DMS 273 treated with DMSO at 0.1 percent for 48 hours (cell line): ENCODE measurements at places on chromosomes 6 and 20.

DNA sequence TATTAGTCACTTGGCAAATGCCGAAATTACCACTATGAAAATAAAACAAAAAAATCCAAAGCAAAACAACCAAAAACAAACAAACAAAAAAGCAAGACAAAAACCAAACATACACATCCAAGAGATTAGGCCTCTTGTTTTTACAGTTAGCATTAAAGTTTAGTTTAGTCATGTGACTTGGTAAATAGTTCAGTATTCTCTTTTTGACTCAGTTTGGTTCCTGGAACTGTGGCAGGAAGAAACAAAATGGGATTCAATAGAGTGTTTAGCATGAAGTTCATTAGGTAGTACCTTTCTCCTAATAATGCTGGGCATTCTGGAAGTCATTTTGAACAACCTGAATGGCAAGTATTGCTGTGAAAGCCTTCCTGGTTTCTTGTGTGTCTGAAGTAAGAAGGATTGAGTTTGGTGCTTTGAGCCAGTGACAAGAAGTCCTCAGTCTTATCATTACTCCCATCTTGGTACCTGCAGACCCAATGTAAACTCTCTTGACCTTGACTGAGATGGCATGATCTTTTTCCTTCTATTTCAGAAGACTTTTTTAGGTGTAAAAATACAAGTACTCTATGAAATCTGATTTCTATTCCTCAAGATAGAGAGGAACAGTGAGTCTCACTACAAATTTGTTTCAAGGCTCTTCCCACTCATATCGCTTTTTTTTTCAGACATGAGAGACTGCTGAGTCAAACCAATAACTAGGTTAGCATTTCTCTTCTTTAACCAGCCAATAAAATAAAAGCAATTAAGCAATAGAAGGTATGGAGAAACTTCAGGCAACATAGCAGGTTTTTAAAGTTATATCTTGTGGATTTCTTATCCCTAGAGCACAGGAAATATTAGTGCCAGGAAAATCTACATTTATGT lies 223.6 kb upstream of the PREP start:
- DNase-seq: no peak

DNA sequence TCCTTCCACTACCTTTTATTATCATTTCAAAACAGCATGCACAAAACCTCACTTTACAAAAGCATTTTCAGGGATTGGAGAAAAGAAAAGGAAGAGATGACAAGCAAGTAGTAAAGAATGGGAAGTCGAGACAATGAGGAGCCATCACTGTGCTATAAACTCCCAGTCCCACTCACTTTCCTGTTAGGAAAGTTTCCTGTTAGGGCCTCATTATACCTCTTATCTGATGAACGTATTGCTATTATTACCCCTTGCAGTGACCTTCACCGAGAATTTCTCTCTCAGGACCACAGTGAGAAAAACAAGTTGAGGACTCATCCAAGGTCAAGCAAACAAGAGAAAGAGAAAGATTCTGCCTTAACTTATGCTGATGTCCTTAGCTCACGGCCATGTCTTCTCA lies 28.8 kb downstream of the LAMP5 start:
- no peak for DNase-seq

DNA sequence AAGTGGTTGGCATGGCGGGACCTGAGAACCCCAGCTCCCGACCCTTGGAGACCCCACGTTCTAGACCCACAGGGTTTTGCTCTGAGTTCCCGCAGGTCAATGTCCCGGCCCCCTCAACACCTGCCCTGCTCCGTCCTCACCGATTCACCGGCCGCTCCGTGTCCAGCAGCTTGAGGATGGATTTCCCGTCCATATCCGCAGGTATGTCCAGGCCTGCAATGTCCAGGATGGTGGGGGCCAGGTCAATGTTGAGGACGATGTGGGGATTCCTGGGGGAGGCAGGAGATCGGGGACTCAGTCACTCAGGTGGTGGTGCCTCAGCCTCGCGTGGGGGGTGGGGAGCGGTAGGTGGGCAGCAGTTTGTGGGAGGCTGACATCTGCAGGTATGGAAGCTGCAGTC lies 106.7 kb downstream of the SULF2 start:
- DNase-seq: no peak

DNA sequence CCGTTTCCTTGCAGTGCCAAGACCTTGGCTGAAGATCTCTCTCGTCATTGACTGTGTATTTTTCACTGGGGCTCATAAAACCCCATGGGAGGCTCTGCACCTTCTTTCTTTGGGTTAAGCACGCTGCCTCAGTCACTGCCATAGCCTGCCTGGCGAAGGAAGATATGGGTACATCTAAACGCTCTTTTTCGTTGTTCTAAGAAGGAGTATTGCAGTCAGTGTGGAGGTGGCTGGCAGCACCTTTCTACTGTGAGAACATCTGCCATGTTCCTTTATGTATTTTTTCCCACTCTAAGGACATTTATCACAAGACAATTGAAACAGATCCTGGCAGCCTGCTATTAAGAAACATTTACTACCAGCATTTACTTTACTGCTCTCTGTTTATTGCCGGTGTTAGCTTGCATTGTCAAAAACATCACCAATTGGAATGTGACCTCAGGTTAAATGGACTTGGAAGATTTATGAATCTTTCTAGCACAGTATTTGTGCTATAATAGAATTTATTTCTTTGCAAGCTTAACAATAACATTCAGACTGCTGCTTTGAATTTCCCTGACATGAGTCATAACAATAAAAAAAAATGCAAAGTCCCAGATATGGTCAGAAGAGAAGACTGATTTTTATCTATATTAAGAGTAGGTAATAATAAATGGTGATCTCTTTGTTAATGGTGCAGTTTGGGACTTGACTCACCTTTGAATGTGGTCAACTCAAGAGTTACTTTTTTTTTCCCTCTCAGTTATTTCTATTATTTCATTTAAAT lies 62.2 kb upstream of the CLDN20 start:
- DNase-seq: no peak

DNA sequence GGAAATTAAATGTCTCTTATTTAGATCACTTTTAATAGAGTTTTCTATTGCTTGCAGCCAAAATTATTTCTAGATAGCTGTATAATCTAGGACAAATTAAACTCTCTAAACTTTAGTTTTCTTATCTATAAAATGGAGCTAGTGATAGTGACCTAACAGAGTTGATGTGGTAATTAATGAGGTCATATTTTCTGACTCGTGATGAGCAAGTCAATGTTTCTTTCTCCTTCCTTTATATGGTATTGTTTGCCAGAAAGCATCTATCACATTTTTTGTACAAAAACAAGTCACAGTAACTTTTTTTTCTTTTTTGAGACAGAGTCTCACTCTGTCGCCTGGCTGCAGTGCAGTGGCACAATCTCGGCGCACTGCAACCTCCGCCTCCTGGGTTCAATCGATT lies 267.7 kb downstream of the FARS2 start:
- DNase-seq: no peak

DNA sequence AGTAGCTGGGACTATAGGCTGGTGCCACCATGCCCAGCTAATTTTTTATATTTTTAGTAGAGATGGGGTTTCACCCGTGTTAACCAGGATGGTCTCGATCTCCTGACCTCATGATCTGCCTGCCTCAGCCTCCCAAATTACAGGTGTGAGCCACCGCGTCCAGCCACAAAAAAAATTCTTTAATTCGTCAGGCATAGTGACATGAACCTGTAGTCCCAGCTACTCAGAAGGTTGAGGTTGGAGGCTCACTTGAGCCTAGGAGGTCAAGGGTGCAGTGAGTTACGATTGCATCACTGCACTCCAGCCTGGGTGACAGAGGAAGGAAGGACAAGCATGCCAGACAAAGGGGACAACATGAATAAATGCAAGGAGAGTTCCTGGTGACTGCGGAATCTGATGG lies 19.5 kb upstream of the ASXL1 start:
- no peak for DNase-seq

DNA sequence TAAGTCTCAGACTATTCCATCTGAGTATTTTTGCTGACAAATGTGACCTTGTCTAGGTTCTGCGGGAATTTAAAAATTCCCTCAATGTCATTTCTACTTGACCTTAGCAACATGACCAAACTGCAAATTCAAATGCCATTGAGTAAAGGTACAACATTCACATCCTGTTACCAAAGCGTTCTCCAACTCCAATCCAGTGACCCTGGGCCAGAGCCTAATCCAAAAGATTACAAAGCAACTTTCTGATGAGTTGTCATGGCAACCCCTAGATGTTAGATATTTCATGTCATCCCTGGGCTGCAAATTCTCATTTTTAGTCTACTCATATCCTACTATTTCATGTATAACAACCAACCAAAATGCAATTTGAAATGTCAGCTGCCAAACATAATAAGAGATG lies 65.3 kb downstream of the BACH2 start:
- DNase-seq: no peak

DNA sequence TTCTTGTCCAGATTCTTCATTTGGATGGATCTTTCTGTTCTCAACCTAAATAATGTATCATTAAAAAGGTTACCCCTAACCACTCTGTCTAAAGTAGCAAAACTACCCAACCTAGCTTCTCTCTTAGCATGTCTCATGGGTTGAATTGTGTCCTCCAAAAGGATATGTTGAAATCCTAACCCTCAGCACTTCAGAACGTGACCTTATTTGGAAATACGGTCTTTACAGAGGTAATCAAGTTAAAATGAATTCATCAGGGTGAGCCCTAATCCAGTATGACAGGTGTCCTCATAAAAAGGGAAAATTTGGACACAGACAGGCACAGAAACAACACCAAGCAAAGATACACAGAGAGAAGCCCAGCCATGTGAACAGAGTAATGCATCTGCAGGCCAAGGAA lies 6.1 kb upstream of the FRK start:
- DNase-seq: no peak

DNA sequence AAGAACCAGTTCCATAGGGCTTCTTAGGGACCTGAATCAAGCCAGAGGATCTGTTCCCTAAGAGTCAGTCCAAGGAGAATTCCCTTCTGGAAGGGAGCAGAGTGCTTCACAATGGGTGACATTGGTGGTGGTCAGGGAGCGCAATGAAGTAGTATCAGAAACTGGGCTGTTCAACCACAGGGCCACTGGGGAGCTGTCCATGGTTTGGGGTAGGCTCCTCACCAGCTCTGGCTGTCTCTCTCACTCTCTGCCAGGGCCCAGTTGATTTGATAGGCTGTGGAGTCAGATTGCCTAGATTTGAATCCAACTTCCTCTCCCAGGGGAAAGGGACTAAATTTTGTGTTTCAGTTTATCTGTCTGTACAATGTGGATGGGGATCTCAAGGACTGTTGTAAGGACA lies 36.7 kb upstream of the CHD6 start:
- DNase-seq: no peak

GRCh38 chr6:80792151-80792550 lies 685.7 kb downstream of the BCKDHB start:
- DNase-seq: no peak

GRCh38 chr6:119020597-119021561 lies 57.6 kb downstream of the FAM184A start:
- no peak for DNase-seq

DNA sequence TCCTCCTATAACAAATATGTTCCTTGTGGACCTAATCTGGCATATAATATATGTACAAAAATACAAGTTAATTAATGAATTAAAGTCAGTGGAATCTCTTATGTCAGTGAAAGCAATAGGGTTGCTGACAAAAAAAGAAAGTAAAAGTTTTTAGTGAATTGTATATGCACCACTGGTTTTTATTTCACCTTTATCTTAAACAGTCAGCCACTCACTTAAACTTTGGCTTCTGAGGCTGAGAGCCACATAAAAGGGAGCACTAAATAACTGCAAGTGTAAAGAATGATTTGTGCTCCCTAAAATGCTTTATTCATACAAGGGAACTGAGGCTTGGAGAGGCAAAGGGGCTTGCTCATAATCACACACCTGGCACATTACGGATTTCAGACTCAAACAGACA lies 9.9 kb upstream of the F13A1 start:
- DNase-seq: no peak

- no peak for DNase-seq
These were observed 115.1 kb downstream of the JAG1 start for GRCh38 chr20:10558635-10559187.

DNA sequence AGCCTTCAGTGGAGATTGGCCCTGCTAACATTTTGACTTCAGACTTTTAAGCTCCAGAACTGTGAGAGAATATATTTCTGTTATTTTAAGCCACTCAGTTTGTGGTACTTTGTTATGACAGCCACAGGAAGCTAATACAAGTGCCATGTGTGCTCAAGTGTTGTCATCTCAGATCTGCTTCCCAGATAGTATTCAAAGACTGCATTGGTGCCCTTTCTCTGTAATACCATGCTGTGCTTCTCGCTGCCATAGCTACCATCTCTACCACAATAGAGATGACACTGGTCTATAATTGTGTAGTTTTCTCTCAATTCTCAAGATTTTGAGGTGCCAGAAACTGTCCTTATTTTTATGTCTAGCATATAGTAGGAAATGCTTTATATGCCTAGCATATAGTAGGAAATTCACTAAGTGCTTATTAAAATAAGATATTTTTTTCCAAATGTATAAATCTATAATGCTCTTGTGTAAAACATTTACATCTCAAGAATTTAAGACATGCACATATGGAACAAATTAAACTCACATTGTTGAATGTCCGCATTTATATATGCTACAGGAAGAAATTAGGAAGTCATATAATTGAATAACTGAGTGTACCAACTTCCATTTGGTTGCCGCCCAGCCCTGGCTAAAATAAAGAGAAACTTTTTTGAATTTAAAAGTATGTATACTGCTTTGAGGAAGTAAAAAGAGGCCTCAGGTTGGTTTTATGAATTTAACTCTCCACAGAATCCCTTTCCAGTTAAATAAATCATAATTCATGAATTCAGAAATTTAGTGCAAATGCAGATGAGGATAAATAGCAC lies 77.6 kb downstream of the TPBG start:
- no peak for DNase-seq

- no peak for DNase-seq
These were observed 194.0 kb downstream of the GMPR start for GRCh38 chr6:16432075-16433032.

DNA sequence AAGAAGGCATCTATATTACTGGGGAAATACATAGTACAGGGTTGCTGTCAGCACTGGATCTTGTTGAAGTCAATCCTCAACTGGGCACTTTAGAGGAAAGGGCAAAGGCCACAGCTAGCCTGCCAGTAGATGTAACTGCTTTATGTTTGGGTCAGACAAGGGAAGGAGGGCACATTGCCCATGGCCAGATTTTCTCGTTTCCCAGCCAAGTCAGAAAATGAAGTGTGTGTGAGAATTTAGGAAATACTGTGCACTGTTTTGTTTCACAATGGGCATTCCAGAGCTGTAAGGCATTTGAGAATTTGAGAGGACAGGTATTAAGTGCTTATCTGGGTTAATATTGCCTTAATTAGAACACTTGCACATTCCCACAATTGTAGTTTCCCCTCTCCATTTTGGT lies 183.9 kb upstream of the MCHR2 start:
- no peak for DNase-seq

GRCh38 chr6:150030611-150031010 lies 5.3 kb upstream of the RAET1L start:
- no peak for DNase-seq

DNA sequence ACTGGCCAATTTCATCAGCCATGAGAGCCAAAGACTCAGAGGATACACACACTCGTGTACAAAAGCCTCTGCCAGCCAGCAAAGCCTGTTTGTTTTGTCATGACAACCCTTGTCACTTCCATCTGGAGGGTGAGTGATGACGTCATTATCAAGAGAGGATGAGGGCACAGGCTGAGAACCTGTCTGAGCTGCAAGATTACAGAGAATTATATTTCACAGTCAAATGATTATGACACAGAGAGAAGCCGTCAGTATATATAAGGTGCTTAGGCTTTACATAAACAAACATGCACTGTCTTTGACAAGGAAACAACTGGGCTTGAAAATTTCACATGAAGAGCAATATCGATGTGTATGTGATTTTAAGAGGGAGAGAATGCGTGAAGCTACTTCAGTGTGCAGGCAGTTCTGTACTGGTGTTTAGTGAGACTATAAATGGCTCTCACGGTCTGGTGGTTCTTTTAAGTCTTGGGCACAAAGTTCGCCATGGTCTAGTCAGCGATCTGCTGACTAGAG lies 36.5 kb upstream of the BCLAF1 start:
- DNase-seq: no peak
